NCI-H1694 (cell line): ENCODE measurements at places on chromosomes 12 and 14.
A peak's percentile ranks its signal among the peaks of the same experiment; 100 is the strongest.

- DNase-seq = peak; percentile 47
Observed at GRCh38 chr12:109277899-109278762, 31.0 kb downstream of the FOXN4 start.

DNA sequence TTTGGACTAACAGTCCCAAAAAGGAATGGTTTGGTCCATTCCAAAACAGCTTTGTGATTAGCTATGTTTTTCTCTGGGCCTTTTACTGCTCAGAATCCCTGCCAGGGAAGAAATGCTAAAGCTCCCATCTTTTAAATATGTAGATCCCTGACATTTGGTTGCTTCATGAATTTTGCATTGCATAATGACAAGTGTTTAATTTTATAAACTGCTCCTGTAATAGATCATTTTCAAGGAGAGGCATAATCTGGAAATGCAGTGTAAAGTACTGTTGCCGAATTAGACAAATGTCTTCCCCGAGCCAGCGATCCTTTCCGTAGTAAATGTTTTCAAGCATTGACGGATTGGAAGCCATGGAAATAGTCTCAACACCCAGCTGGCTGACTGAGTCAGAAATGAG, 291.3 kb upstream of the PRKD1 start:
- no peak for DNase-seq

GRCh38 chr12:68240079-68240478, 13.3 kb downstream of the IL22 start:
- DNase-seq = no peak

GRCh38 chr12:53006810-53007309, 604 bp downstream of the EIF4B start:
- DNase-seq = peak; percentile 50

DNA sequence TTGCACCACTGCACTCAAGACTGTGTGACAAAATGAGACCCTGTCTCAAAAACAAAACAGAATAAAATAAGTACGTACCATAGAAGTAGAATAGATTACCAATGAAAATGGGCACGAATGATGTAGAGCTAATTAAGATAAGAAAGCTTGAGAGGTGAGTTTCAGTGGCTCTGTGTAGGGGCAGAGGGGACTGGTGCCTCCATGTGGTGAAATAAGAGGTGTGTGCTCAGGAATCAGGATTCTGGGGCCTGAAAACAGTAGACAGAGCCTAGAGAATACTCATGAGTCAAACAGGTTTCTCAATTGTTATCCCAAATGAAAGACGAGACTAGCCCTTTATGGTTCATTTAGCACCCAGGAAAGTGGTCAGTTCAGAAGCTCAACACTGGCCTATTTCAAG, 1145.1 kb downstream of the FLRT2 start:
- DNase-seq = no peak

DNA sequence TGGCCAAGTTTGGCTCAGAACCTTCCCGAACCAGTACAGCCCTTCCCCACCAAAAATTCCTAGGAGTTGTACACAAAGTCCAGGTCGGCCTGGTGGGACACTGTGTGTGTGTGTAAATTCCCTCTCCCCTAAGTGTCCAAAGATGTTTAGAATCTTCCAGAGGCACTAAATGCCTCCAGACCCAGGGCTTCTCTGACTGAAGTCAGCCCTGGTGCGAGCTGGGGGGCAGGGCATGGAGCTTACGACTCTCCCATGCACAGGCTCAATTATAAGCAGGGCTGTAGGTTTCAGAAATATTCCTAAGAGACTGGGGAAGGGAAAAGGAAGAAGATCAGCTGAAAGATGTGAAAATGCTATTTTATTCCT, 106.9 kb upstream of the ATF7IP start:
- DNase-seq = no peak

DNA sequence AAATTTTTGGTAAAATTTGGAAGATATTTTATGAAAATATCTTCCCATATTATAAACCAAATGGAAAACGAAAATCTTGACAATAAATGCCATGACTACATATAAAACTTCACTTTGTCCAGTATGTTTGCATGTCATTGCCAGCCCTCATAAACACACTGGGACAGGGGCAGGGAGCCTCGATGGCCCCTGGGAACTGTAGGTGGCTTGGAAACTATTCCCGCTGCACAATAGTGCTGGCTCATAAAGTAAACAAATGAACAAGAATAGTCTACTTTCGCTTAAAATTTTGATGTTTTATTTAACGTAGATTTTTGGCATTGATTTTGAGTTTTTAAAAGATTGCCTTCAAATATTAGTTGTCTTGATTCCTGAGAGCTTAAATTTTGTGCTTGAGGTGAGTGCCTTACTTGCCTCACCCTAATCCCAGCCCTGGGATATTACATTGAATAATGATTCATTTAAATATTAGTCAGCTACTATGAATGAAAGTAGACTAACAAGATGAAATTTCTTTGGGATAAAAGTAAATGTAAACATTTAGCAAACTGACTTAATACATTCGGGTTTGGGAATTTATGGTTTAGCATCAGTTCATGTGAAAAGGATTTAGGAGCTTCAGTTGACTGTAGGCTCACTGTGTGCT, 74.0 kb upstream of the PKP2 start:
- no peak for DNase-seq

DNA sequence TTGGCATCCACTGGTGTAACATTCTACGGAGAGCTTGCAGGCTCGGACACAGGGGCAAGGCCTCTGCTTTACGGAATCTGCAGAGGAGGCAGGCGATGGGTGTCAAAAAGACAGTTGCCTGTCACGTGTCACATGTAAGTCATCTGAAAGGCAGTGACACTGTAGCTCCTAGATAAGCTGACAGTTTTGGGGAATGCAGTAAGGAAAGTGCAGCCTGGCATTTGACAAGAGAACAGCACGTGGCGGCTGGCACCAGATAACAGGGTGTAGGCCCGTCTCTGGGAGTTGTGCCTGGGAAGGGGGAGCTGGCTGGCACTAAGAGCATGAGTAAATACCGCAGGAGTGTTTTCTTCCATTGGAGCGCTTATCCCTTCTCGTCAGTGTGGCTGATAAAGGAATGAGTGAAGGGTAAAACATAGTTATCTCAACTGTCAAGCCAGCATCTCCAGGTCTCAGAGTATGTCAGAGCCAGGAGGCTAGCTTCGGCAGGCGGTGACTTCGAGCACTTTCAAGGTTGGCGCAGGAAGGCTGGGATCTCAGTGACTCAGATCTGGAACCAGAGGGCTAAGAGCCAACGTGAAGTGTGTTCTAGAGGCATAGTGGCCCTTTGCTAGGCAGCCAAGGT, 26.1 kb downstream of the ADCK1 start:
- no peak for DNase-seq

DNA sequence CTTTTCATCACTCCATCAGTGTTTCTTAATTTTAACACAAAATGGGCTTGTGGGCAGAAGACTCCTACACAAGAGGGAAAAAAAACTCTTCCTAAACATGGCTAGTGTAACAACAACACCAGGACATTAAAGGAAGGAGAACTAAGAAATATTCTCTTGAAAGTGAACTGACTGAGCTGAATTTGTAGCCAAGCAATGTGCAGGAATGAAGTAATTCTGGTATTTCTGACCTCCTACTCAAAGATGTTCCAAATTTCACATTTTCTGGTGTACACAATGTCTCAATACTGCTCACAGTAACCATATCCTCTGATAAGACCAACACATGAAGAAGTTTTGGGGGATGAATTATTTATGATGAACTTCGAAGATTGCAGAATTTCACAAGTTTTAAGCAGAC, 357.3 kb downstream of the DUSP6 start:
- DNase-seq = no peak

- no peak for DNase-seq
Observed at GRCh38 chr14:100726550-100727085, at the start of gene DLK1. Gene DLK1, plus strand, starts transcription at chr14:100726892. Its CDS starts 177 bp downstream, at chr14:100727069.

DNA sequence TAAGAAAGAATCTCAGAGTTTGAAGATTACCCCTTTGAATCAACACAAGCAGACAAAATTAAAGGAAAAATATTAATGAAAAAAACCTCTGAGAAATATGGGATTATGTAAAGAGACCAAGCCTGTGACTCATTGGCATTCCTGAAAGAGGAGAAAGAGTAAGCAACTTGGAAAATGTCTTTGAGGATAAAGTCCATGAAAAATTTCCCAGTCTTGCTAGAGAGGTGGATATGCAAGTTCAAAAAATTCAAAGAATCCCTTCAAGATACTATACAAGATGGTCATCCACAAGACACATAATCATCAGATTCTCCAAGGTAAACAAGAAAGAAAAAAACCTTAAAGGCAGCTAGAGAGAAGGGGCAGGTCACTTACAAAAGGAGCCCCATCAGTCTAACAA, 13.3 kb downstream of the SLCO1B1 start:
- DNase-seq = no peak

GRCh38 chr12:46794593-46795190, 31.1 kb downstream of the SLC38A4 start:
- DNase-seq = no peak
